EH (cell line): ENCODE measurements at places on chromosomes 3 and 15.
A peak's percentile ranks its signal among the peaks of the same experiment; 100 is the strongest.

DNA sequence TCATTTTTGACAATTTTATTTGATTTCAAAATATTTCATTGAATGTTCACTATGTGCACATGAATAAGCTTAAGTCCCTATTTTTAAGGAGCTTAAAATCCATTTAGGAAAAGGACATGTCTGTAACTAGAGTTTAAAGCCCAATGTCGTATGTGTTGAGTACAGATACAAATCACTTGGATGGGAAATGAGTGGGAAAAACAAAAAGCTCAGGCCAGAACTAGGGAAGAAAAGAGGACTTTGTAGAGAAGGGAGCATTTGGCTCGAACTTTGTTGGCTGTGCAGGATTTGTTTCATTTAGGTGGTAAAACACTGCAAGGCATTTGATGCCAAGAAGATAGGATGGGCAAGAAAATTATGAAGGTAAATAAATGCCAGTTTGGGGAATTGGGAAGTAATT, 653.1 kb upstream of the KCNMB2 start:
- no peak for DNase-seq

GRCh38 chr3:10674578-10674977, 141.4 kb upstream of the SLC6A11 start:
- DNase-seq, result no peak

DNA sequence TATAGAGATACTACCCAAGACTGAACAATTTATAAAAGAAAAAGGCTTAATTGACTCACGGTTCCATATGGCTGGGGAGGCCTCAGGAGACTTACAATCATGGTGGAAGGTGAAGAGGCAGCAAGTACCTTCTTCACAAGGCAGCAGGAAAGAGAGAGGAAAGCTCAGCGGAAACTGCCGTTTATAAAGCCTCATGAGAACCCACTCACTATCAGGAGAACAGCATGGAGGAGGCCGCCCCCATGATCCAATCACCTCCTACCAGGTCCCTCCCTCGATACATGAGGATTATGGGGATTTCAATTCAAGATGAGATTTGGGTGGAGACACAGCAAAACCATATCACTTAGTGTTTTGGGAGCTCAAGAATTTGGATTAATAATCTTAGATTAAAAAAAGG, 240.2 kb downstream of the UACA start:
- no peak for DNase-seq

DNA sequence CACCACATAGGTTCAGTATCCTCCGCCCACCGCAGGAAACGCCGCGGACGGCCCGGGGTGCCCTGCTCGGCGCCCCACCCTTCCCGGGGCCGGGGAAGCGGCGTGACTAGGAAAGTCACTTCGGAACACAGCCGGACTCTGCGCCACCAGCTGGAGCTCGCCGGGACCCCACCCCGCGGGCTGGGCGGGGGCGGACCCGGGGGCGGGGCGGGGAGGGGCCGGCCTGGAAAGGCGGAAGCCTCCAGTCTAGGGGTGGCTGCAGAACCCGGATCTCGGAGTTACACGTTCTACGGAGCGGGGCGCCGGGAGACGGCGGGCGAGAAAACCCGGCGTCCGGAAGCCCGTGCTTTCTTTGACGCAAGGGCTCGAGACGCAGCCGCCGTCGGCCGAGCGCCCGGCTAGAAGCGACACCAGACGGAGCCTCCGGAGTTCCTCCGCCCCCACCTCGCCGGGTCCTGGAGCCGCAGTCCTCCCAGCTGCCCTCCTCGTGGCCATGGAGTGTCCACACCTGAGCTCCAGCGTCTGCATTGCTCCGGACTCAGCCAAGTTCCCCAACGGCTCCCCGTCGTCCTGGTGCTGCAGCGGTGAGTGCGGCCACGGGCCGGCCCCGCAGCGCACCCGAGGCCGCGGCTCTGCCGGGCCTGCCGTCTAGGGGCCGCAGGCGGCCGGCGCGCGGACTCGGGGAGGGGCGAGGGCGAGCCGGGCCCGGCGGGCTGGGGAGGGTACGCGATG, at the start of gene USP3:
Gene USP3 (plus strand): TSS at position 347 of the 732 bp plus-strand sequence. CDS start 147 bp downstream, at position 494.
- peak; percentile 92 for DNase-seq

DNA sequence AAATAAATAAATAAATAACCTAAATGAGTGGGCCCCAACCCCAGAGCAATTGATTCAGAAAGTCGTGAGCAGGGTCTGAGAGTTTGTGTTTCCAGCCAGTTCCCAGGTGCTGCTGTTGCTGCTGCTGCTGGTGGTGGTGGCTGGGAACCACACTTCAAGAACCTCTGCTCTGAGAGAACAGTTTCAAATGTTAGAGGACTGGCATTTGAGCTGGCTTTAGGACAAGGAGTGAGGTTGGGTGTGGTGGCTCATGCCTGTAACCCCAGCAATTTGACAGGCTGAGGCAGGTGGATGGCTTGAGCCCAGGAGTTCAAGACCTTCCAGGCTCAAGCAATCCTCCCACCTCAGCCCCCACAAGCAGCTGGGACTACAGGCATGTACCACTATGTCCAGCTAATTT, 123.1 kb upstream of the UBE2E1 start:
- DNase-seq, result no peak

DNA sequence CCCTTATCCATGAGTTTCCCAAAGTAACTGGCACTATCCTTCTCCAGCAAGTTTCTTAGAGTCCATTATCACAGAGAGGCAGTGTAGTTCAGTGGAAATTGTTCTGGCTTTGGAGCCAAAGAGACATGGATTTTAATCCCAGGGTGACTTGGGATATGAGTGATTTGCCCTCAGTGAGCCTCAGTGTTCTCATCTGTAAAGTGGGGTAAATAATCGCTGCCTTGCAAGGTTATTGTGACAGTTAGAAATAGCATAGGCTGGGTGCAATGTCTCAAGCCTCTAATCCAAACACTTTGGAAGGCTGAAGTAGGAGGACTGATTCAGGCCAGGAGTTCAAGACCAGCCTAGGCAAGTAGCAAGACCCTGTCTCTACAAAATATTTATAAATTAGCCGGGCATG, 30.0 kb downstream of the DAPK2 start:
- no peak for DNase-seq

- DNase-seq, result no peak
Measured at GRCh38 chr3:41746215-41746614, 215.7 kb downstream of the ULK4 start.

GRCh38 chr3:88957711-88958439, 149.5 kb upstream of the EPHA3 start:
- DNase-seq, result peak; percentile 92

- peak; percentile 5 for DNase-seq
Measured at GRCh38 chr3:97658668-97659285, 105.8 kb upstream of the ARL6 start.

- DNase-seq, result peak; percentile 65
Measured at GRCh38 chr3:29889215-29889614, 608.3 kb downstream of the RBMS3 start.

DNA sequence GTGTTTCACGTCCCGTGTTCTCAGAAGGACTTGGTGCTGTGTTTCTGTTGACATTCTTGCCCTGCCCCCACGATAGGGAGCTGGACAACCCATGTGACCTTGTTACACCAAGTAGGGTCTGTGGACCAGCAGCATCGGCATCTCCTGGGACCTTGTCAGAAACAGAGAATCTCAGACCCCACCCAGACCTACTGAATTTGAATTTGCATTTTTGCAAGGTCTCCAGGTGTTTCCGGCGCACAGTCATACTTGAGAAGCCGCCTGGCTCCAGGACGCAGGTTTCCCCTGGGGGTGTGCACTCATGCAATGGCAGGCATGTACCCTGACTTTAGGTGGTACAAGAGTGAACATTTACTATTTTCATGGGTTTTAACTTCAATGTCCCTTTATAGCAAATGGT, 117.9 kb downstream of the TLE3 start:
- DNase-seq, result no peak

GRCh38 chr15:63079947-63080626, 37.5 kb downstream of the TPM1 start:
- peak; percentile 70 for DNase-seq

- peak; percentile 55 for DNase-seq
Measured at GRCh38 chr3:87771337-87772192, 287.2 kb downstream of the CGGBP1 start.

DNA sequence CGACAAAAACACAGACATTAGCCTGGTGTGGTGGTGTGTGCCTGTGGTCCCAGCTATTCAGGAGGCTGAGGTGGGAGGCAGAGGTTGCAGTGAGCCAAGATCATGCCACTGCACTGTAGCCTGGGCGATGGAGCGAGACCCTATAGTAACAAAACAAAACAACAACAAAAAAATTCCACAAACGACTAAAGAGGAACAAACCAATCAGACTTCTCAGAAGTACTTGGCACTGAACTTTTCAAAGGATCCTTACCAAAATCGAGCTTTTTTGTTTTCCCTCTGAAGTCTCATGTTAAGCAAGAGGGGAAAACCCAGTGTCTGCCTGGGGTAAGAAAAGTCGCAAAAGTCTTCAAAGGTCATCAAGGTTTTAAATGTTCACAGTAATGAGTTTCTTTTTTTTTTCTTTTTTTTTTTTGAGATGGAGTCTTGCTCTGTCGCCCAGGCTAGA, 30.1 kb upstream of the TFRC start:
- no peak for DNase-seq

DNA sequence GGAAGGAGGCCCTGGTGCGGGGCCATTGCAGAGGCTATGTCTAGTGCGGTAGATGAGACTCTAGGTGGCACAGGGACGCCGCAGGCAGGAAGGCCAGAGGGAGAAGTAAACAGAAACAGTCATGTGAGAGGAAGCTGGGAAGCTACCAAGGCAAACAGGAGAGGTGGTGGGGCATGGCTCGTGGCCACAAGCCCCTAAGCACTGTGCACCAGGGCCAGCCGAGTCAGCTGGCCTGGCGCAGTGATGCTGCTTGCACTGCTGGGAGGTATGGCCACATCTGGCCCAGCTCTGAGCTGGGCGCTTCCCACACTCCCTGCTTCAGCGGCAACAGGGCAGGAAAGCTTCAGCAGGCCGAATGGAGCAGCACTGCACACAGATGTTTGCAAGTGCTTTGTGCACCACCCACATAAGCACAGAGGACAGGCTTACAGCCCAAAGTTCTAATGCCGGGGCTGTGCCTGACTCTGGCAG, 76.6 kb downstream of the SRGAP3 start:
- peak; percentile 15 for DNase-seq

DNA sequence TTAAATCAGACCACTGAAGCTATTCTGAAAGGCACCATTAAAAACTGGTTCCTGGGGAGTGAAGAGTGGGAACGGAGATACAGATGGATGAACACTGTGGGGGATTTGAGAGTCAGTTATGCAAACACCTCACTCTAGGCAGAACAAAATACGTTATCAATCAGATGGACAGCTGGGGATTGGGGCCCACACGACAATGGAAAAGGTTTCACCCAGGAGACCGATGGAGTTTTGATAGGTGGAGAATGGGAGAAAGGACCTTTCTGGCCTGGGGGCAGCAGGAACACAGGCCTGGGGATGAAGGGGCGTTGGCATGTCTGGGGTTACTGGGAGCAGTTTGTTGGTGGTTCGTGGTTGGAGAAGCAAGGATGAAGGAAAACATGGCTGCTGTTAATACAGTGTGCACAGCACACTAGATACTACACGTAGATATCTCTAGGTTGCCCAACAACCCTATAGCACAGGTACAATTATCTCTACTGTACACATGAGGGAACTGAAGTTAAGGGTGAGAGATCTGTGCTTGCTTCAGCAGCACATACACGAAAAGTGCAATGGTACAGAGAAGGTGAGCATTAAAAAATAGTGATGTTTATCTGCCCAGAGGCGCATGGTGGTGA, 16.5 kb downstream of the ST6GAL1 start:
- DNase-seq, result no peak

- no peak for DNase-seq
Measured at GRCh38 chr15:56616551-56616950, 116.8 kb downstream of the ZNF280D start.

- no peak for DNase-seq
Measured at GRCh38 chr3:114958930-114959329, 188.2 kb downstream of the ZBTB20 start.

- DNase-seq, result no peak
Measured at GRCh38 chr15:87225436-87225835, 1031.1 kb downstream of the NTRK3 start.

DNA sequence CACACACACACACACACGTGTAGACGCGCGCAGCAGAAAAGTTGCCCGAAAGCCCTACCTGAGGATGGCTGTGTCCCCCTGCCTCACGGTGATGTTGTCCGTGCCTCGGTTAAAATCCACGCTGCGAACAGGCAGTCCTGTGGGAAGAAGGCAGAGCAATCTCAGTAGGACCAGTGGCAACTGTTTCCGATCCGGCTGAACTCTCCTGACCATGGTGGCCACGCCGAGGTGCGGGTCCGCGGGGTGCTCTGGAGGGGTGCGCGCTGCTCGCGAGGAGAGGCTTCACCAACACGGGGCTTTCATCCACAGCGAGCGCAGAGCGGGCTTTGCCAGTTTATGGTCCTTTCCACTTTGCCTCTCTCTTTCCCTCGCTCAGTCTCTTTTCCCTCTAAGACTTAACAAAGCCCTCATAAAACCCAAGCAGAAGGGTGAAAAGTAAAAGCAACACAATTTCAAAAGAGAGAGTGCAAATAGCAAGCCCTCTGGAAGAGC, 422 bp downstream of the LSAMP start:
- DNase-seq, result no peak

- DNase-seq, result no peak
Measured at GRCh38 chr3:49278548-49278947, 1.5 kb upstream of the C3orf62 start.

DNA sequence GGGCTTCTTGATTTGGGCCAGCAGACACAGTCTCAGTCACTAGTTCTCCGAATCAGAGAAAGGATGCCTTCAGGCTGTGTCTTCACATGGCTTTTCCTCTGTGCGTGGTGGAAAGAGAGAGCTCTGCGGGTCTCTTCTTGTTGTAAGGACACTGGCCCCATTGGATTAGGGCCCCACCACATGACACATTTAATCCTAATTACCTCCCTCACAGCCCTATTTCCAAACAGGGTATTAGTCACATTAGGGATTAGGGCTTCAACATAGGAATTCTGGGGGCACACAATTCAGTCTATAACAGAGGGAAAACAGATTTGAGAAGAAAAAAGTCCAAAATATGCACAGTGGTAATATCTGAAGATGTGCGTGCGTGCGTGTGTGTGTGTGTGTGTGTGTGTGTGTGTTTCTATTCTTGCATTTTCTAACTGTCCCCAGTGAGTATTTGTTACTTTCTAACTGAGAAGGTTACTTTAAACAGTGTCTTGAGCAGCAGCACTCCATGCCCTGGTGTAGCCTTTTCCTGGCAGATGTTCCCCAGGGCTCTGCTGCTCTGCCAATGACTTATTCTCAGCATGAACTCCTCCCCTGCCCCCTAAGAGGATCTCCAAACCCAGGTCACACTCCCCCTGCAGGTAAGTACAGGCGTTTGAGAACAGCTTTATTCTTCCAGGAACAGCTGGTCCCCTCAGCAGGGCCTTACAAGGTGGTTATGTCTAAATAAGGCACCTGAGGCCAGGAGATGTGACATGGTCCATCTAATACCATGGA, 72.9 kb downstream of the RPL39L start:
- peak; percentile 30 for DNase-seq

- no peak for DNase-seq
Measured at GRCh38 chr3:5054098-5054497, 68.0 kb upstream of the ARL8B start.

GRCh38 chr3:197394464-197395321, 96.3 kb upstream of the DLG1 start:
- DNase-seq, result peak; percentile 100

DNA sequence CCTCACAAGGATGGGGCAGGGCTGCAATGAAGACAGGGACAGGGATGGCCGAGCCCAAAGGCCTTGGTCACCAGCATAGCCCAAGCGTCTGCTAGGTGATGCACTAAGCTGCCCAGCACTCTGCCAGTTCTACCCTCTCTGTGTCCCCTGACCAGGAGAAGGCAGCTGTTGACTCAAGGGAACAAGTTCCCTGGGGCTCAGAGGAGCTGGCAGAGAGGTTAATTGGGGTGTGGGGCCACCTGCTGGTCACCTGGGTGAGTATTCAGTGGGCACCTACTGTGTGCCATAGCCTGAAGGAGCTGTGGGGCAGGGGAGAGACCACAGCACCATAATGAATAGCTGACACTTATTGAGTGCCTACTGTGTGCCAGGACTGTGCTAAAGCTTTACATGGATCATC, 22.0 kb upstream of the DOCK3 start:
- DNase-seq, result peak; percentile 32
